IPS DF 19.7 (cell line): ENCODE measurements at places on chromosomes 6 and 20.

GRCh38 chr6:81854474-81854873 lies 102.0 kb upstream of the TENT5A start:
- DNase-seq, result no peak

DNA sequence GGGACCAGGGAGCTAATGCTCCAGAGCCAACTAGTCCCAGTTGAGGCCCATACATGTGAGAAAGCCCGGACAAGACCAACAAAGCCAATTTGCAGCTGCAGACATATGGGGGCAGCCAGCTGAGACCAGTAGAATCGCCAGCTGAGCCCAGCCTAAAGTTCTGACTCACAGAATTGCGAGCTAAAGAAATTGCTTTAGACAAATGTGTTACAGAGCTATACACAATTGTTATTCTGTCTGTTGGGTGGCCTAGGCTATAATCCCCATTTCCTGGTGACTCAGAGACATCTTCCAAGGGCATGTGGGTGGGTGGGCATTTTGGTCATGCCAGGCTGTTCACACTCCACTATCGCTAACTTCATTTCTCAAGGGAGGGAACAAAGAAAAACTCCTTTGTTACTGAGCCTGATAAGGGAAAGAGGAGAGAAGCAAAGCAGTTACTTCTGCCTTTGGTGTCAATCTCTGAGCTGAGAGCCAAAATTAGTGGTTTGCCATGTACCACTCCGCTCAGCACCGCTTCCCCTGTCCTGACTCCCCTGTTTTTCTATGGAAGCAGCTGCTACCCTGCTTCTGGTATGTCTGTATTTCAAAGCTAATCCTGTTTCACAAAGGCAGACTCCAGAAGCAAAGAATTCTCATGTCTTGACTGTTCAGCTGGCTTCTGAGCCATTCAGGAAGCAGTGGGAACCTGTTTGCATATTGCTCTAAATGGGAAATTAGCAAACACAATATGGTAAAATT lies 26.1 kb downstream of the SCP2D1 start:
- DNase-seq, result no peak

GRCh38 chr6:116393430-116393829 lies 22.7 kb downstream of the DSE start:
- DNase-seq, result no peak

DNA sequence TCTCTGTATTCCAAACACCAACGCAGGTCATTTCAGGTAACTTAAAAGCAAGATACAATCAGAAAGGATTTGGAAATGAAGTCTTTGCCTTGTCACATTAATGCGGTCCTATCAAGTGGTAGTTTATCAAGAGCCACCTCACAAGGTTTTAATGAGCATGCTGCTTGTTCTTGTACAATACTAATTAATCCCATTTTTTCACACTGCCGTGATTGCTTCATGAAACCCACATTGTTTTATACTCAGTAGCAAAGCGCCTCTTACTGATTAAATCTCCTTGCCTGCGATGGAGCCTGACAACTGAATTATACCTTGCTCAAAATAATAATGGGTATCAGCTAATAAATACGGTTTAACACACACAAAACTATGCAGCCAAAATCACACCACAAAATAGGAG lies 234.1 kb upstream of the TSHZ2 start:
- no peak for DNase-seq

- DNase-seq, result no peak
Measured at GRCh38 chr6:151054306-151054705, 185.5 kb upstream of the AKAP12 start.

DNA sequence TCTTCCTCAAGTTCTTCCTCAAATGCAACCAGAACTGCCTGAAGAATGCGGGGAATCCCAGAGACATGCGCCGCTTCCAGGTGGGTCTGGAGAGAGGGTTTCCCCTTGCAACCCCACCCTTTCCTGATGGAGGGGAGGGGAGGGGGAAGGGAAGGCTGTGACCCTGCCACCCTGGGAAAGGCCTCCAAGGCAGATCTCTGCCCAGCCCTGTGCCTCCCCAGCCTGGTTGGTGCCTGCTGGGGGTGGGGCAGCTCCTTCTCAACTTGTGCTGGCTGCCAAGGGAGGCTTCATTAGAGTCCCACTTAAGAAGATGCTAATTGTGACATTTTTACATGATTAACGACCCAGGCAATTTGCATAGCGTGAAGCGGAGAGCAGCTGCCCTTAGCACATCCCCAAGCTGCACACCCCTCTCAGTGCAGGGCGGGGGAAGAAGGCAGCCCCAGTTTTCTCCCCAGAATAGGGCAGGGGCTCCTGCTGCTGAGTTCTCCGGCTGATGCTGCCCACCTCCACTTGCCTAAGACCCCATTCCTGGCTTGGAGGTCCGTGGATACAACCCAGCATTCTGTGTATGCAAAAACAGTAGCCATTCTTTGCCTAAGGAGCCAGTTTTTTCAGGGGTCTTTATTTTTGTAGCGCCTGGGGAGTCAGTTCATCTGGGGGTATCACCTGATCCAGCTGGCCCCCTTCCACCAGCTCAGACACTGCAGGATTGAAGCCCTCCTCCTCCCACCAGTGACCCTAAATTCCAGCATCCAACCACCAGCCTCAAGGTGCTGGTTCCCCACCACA lies 51.7 kb downstream of the CPXM1 start:
- DNase-seq, result no peak
